CMK (cell line): ENCODE measurements at places on chromosomes 6 and 20.

DNA sequence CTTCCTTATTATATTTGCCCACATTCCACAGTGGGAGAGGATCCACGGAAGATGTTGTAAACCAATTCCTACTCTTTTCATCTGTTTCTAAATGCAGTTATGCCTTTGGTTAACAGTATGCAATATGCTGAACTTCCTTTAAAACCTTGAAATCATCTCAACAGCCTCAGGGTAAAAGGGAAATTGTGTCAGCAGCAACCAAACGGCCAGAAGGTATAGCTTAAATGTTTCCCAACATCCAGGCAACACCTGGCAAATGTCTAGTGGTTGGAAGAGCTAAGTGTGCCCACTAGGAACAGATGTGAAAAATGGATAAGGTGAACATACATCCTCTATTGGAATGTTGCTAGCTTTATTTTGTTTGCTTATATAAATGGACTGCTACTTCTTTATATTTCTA lies 164.8 kb downstream of the FAXC start:
- no peak for DNase-seq

GRCh38 chr6:53686355-53686940 lies 20.9 kb upstream of the KLHL31 start:
- DNase-seq: no peak

DNA sequence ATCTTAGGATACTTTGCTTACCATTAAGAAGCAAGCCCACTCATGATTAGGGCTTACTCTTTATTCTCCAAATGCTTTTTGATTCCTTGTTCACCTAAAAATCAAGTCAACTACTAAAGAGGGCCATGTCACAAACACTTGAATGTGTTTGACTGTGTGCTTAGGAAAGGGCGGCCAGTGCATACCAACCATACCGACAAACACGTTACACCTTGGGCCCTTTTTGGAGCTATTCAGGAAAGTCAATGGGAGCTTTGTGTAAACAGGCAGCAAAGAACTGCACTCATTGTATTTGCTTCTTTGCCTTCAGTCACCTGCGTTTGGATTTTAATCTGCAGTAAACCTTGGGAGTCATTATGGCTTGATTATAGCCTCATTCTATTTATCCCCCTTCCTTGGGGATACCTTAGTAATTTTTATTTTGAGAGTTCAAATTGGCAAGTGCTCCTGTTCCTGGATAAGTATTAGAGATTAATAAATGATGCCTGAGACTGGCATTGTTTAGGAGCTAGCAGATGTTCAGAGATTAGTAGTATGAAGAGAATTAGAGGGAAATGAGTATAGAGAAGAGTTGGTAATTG lies 102.6 kb upstream of the HDGFL1 start:
- DNase-seq: no peak

DNA sequence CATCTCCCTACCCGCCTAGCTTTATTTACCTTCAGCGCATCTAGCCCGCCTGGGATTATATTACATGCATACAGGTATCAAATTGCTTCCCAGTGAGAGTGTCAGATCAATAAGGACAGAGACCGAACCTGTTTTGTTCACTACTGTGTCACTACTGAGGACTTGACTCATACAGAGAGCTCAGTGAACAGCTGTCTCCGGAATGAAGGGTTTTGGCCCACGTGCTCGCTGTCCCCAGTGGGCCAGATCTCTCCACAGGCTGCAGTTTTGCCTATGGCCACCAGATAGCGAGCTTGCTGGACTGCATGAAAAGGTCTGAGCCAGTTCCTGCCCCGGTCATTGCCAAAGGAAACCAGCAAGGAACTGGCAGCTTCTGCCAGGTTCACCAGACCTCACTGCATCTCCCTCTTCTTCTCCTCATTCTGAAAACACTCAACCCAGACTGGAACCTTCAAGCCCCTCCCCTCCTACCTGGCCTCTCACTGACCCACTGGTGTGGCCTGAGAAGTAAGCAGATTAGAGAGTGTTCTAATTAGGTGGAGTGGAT lies 150.8 kb downstream of the ZMYND8 start:
- no peak for DNase-seq

GRCh38 chr6:132498638-132499037 lies 14.3 kb downstream of the STX7 start:
- DNase-seq: no peak

DNA sequence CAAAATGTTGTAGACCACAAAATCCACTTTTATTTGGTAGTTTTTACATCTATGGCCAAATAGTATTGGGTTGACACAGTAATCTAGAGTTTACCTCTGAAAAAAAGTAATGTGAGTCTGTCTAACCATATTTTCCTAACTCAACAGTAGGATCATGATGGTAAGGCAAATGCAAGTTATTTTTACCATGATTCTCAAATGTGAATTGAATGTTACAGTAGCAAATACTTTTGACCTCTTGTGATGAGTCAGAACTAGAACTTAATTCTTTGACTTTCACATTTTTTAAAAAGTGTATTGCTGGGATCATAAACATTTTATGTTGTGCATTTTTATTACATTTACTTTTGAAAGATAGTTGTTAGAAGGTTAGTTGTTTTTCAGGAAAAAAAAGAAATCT lies 22.0 kb downstream of the RNF146 start:
- no peak for DNase-seq

DNA sequence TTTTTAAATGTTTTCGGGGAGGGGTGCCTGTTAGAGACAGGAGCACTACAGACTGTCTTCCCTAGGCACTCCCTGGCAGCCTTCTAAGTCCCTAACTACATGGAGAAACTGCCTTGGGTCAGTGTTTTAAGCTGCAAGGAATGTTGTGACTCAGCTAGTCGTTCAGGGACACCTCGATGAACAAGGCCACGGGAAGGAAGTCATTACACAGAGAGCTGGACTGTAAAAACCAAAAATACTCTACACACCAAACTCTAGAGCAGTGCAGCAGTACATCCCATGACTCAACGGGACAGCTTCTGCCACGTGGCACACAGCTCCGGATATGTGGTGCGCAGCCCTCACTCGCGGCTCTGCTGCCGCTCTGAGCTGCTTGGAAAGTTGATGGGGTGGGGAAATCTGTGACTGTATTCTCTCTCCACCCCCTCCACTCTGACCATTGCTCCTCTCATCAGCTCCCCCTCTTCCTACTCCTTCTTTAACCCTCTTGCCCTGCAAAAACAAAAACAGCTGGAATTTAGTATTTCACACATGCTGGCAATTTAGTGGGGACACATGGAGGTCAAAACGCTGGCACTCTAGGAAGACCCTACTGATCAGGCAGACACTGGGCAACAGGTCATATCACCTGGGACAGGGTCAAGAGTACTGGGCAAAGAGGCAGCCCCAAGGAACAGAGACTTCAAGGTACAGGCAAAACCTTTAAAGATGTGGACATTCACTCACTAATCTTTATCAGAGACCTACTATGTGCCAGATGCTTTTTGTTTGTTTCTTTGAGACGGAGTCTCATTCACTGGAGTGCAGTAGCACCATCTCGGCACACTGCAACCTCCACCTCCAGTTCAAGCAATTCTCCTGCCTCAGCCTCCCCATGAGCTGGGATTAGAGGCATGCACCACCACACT lies 10.9 kb upstream of the LPIN3 start:
- no peak for DNase-seq

GRCh38 chr6:82840571-82840970 lies 225.1 kb downstream of the UBE3D start:
- no peak for DNase-seq

DNA sequence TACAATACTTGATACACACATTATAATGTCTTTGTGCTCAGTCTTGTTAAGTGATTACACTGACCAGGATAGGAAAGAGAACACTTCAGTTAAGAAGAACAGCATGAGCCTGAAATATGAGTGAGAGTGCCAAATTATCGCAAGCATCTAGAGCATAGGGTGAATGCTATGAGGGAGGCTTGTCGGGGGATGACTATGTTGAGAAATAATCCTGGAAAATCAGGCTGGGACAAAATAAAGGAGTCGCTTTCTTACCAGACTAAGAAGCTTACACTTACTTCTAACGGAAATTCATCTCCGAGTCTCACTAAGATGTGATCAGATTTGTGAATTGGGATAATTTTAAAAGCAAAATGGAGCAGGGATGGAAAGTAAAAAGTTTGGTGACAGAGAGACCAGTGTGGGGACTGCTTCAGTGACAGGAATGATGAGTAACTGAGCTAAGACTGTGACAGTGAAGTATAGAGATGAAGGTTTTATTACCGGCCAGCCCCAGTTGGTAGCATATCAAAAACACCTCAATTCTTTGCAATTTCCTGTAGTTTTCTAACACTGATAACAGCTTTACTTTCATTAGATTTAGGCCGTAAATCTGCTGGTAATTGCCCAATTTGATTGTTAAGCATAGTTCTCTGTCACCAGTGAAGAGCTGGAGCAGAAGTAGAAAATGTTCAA lies 48.4 kb upstream of the DEFB112 start:
- DNase-seq: no peak

GRCh38 chr6:160398674-160399271 lies 50.6 kb downstream of the SLC22A3 start:
- no peak for DNase-seq

GRCh38 chr6:81984599-81984998 lies 232.1 kb upstream of the TENT5A start:
- no peak for DNase-seq

GRCh38 chr20:60281295-60281694 lies 323.1 kb downstream of the CDH26 start:
- no peak for DNase-seq

- DNase-seq: no peak
Measured at GRCh38 chr6:31896856-31897611, 464 bp downstream of the EHMT2 start.

DNA sequence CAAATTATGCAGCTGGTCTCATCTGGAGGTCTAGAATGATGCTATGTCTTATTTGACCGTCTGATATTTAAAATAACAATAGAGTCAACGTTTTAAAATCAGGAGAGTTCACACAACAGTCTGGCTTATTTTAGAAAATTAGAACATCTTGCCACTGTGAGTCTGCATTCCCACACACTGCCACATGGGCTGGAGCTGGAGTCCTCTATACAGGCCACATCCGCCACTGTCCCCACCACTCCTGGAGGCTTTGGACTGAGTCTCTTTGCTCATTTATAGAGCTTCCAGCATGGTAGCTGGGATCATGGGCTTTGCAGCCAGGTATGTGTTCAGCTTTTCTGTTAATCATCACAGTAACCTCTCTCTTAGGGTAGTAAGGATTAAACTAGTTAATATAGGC lies 68.8 kb upstream of the ZNFX1 start:
- DNase-seq: no peak

GRCh38 chr6:150654608-150655007 lies 54.9 kb downstream of the PLEKHG1 start:
- DNase-seq: no peak

- no peak for DNase-seq
Measured at GRCh38 chr6:72461144-72461543, 160.7 kb upstream of the KCNQ5 start.

- DNase-seq: no peak
Measured at GRCh38 chr20:44717986-44718385, 2.8 kb downstream of the CCN5 start.

- no peak for DNase-seq
Measured at GRCh38 chr20:1330075-1330830, 1.3 kb upstream of the SDCBP2 start.

DNA sequence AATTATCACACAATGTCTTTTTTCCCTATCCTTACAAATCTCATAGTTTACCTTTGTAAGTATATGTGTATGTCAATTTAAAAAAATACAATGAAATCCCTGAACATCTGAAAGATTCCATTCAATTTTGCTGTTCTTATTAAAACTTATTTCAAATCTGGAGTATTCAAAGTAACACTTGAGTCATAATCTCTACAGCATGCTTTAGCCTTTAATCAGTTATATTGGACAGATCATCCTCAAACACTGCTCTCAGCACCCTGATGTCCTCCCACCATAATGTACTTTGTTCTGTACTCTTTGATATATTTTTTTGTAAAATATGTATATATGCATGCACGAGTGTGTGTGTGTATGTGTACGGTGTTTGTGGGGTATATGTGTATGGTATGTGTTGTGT lies 83.0 kb upstream of the RPS6KA2 start:
- DNase-seq: no peak

- DNase-seq: no peak
Measured at GRCh38 chr6:161901740-161902426, 628.0 kb upstream of the AGPAT4 start.

DNA sequence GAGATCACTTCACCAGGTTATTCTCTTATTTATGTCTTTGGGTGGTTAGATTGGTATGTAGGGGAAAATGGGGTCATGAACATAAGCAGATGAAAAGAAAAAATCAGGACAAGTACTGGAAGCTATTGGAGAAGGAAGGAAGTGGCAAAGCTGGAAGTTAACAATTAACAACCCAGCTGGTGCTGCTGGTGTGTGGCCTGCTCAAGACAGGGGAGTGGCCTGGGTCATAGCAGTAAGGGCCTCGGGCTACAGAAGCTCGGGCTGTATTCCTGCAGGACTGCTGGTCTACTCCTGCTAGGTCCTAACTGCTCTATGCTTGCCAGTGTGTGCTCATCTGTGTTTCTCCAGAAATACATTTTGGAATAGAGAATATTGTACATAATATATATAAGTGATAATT lies 19.6 kb downstream of the MYLIP start:
- DNase-seq: no peak

GRCh38 chr6:82687855-82688254 lies 324.2 kb downstream of the TPBG start:
- DNase-seq: no peak

GRCh38 chr6:37303891-37304503 lies 46.1 kb upstream of the TMEM217 start:
- no peak for DNase-seq

GRCh38 chr6:101883505-101883904 lies 490.0 kb downstream of the GRIK2 start:
- no peak for DNase-seq

DNA sequence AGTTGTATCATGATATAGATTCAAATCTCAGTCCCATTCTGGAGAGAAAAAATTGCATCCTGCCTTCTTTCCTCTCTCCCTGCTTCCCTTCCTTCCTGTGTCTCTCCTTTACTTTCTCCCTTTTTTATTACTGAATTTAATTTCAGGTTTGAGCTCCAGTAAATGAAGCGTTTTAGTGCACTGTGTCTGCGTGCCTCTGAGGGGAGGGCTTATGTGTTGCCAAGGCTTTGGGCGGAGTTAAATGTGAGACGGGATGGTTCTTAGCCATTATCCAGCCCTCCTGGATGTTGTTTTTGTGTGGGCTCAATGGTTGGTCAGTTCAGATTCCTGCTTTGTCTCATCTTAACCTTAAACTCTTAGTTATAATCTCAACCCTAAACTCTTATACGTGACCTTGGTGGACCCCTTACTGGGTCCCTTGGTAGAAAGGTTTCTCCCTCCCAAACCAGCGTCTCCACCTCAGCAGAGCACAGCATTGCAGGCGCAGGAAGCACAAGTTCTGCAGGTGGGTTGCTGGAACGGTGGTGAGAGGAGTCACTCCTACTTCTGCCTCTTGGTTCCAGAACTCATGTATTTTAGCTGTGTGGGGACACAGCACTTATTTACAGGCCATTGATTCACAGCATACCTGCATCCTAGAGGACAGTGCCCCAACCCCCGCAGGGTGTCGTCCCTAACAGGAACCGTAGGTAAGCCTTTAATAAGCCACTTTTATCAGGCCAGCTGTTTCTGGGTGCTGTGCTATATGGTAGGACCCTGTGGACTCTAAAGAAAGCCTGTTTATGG lies 68.5 kb downstream of the DNAH8 start:
- no peak for DNase-seq
